Activated CD4-positive, alpha-beta T cell treated with anti-CD3 and anti-CD28 coated beads for 48 hours (primary cell): ENCODE measurements at places on chromosomes 12 and 14.

GRCh38 chr12:110345963-110346362 lies 57.5 kb downstream of the ANAPC7 start:
- no peak for DNase-seq

- DNase-seq: peak; percentile 38
Observed at GRCh38 chr14:55802986-55803872, 223.2 kb downstream of the KTN1 start.

DNA sequence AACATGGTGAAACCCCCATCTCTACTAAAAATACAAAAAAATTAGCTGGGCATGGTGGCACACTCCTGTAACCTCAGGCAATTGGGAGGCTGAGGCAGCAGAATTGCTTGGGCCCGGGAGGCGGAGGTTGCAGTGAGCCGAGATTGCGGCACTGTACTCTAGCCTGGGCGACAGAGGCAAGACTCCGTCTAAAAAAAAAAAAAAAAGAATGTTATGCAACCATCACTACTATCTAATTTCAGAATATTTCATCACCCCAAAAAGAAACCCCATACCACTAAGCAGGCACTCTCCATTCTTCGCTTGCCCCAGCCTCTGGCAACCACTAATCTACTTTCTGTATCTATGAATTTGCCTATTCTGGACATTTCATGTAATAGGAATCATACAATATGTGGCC lies 68.8 kb upstream of the AMN start:
- DNase-seq: no peak

GRCh38 chr12:95118788-95119179 lies 45.4 kb upstream of the NR2C1 start:
- no peak for DNase-seq

DNA sequence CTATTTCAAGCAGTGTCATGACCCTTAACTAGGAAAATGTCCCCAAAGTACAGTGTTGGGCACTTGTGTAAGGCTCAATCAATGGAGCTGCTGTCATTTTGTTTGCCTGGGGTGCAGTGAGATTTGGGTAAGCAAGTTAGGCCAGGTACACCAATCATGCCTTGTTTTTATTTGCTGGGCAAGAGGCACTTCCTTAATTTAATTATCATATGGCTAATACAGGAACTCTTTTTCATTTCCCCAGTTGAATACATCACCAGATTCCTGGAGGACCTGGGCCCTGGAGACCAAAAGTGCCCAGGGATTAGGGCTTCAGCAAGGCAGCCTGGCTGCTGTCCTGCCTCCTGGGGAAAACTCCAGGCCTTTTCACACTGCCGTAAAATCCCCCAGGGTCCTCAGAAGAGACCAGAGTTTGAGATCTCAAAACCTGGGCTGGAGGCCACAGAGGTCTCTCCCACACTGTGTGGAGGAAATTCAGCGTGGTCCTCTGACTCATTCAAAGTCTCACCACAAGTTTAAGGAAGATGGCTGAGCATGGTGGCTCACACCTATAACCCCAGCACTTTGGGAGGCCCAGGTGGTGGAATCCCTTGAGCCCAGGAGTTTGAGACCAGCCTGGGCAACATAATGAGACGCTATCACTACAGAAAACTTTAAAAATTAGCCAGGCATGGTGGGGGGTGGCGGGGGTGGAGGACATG lies 28.4 kb upstream of the FOXN3 start:
- DNase-seq: peak; percentile 72

DNA sequence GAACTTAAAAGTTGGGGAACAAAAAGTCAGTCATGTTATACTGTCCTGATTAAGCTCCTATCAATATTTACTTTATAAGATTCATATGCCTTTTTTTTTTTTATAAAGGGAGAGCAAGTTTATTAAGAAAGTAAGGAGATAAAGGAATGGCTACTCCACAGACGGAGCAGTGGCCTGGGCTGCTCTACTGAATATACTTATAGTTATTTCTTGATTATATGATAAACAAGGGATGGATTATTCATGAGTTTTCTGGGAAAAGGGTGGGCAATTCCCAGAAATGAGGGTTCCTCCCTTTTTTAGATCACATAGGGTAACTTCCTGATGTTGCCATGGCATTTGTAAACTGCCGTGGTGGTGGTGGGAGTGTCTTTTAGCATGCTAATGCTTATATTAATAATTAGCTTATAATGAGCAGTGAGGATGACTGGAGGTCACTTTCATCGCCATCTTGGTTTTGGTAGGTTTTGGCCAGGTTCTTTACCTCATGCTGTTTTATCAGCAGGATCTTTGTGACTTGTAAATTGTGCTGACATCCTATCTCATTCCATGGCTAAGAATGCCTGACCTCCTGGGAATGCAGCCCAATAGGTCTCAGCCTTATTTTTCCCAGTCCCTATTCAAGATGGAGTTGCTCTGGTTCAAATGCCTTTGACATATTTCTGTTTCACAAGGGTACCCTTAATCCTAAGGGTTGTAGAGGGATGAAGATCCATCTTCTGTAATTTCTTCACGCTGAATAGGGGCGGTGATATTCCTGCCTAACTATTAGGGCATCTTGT lies 73.9 kb downstream of the OTOGL start:
- DNase-seq: no peak

DNA sequence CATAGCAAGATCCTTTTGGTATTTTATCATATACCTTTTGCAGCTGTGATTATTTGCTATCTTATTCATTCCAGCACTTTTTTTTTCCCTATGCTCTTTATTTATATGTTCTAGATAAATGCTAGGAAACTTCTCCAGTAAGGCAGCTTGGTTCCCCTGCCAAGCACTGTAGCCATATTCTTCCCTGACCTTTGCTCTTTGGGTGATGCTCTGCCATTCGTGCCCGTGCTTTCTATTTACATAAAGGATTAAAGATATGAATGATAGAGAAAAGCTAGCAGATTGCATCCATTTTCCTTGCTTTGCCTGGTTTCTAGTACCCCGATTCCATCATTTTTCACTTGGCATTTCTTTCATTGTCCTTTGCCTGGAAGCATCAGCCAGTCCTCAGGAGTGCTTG lies 42.2 kb downstream of the FNTB start:
- no peak for DNase-seq

DNA sequence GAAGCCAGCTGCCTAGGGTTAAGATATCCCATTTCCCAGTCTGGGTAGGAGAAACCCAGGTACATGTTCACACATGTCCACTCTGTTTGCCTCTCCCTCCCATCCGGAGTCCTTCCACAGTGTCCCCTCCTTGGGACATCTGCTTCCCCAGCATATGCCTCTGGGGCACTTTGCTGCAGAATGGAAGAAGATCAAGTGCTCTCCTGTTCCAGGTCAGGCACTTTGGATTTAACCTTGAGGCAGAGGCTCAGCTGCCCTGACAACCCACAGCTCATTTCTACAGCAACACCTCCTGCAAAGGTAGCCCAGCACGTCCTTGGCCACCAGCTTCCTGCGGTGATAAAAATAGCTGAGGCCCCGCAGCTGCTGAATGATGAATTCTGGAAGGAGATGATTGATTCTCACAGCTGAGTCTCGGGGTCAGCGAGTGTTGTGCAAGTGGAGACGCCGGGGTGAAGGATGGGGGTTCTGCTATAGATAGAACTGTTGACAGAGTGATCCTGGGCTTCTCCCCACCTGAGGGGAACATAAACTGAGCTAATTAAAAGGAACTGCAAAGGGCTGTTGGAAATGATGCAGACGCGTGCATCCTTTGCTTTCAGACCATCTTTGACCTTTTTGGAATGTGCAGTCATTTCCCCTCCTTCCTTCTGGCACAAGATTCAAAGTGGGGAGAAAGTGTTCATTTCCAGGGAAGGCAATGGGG lies 145.0 kb downstream of the SLC38A6 start:
- DNase-seq: no peak

GRCh38 chr14:103230021-103230420 lies 104.0 kb upstream of the EIF5 start:
- no peak for DNase-seq

GRCh38 chr12:54161481-54162437 lies 27.0 kb downstream of the SMUG1 start:
- DNase-seq: no peak

DNA sequence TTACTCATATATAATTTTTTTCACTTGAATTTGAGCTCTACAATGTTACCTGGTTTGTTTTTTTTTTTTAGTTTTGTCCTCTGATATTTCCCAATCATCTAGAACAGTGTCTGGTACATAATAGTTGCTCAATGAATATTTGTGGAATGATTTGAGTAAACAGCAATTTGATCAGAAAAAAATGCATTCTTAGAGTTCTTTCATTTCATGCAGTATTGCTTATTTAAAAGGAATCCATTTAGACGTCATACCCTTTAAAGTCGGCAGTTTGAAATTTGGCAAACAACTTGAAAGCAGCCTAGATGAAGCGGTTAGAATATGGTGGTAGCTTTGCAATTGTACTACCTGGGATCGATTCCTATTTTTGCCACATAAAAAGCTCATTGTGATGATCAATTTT lies 140.0 kb downstream of the PDE3A start:
- no peak for DNase-seq

DNA sequence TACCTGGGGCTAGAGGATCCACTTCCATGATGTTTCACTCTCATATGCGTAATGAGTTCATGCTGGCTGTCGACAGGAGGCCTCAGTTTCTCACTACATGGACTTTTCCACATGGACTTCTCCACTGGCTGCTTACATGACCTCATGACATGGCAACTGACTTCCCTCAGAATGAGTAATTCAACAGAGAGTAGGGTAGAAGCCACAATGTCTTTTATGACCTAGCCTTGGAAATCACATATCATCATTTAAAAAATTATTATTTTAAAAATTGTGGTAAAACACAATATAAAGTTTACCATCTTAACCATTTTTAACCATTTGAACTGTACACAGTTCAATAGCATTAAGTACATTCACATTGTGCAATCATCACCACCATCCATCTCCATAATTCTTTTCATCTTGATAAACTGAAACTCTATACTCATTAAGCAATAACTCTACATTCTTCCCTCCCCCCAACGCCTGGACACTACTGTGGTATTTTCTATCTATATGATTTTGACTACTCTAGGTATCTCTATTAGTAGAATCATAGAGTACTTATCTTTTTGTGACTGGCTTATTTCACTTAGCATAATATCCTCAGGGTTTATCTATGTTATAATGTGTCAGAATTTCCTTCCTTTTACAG lies 144.5 kb downstream of the TGFB3 start:
- no peak for DNase-seq

DNA sequence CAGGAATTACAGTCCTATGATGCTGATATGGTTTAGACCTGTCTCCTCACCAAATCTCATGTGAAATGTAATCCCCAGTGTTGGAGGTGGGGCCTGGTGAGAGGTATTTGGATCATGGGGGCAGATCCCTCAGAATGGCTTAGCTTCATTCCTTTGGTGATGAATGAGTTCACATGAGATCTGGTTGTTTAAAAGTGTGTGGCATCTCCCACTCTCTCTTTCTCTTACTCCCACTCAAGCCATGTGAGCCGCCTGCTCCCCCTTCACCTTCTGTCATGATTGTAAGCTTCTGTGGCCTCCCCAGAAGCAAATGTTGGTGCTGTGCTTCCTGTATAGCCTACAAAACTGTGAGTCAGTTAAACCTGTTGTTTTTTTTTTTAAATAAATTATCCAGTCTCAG lies 89.4 kb upstream of the ARHGAP5 start:
- no peak for DNase-seq

DNA sequence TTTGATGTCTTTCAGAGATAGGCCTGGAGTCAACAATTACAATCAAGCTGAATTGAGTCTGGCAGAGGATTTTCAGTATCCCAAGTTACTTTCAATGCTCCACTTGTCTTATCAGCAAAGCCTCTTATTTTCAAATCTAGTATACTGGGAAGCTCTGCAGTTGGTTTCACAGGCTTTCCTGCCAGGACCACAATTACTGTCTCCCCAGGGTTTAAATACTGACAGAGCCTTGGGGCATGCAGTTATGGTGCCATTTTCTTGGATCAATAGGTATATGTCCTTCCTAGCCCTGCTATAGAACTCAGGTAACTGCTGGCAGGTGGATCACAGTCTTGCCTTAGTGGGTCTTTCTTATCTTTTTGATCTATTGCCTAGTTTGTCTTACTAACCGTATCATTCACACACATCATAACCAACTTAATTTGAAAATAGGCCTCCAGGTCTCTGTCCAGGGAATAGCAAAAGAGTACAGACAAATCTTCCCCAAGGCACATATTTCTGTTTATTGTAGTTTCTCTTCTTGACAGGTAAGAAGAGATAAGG lies 22.4 kb upstream of the RNU6-8 start:
- DNase-seq: no peak

DNA sequence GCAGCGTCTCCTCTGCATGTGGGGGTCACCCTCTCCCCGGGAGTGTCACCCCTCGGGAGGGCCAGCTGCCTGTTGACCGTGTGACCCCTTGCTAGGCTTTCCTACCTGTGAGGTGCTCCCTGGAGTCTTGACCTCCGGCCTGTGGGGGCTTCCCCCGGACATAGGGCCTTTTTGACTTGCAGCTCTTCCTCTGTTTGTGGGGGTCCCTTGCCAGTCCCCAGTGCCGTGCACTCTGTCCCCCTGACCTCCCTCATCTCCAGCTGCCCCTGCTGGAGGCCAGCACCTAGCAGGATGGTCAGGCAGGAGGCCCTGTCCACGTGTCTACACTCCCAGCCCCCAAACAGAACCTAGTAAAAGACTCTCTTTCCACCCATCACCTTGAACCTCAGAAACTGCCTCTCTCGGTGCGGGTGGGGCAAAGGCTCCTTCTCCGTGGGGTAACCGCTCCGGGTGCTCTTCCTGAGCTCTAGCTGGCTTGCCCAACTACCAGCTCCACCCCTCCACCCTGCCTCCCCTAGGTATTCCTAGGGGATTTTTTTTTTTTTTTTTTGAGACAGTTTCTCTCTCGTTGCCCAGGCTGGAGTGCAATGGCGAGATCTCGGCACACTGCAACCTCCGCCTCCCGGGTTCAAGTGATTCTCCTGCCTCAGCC lies 810 bp downstream of the AACS start:
- no peak for DNase-seq

GRCh38 chr14:31505411-31505810 lies 17.6 kb upstream of the GPR33 start:
- no peak for DNase-seq

DNA sequence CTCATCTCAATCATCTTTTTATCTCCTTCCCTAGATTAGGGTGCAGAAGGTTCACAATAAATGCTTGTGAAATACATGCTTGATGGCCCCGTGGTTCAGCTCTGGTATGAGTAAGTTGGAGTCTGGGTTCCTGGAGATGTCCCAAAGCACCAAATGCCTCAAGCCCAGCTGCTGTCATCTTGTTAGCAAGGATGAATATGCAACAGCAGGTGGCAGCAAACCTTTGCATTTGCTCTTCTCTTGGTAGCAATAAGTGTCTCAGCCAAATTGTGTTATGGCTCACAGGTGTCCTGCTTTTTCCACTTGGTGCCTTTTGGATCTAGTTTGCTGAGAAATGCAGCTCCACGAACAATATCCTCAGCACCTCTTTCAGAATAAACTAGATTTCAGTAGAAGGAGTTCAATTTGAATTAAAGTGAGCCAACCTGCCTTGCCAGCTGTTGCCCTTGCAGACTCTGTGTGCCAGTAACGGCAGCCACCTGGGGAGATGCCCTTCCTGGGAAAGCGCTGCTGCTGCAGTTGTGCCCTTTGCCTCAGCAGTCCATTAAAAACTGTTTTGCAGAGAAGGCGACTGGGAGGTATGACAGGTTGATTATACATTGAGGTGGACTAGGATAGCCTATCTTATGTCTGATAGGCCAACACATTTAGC lies 417.3 kb downstream of the SNAPC1 start:
- peak; percentile 50 for DNase-seq
